ENCODE measurements at places on chromosomes 6 and 20. TPM values are rescaled to one million over a fixed set of nuclear protein-coding genes. Genes with fewer than 3 reads are reported as not detected.

BNIP5 gene
- total RNA-seq: not detected

NOTCH4 gene
- 0.73 TPM for total RNA-seq

FNDC1 gene
- 0.02 TPM for total RNA-seq

PSORS1C1 gene
- total RNA-seq: 0.26 TPM

OOEP gene
- not detected for total RNA-seq

BEND6 gene
- not detected for total RNA-seq

DOK5 gene
- total RNA-seq: 27.7 TPM

SOX12 gene
- 7.4 TPM for total RNA-seq

All from activated T-helper 1 cell treated with anti-CD3 and anti-CD28 coated beads, Interleukin-12 subunit alpha, Interleukin-12 subunit beta, Interleukin-2, Interleukin-4 antibody, amounts not matched to agents 30 ng/mL and 10 ng/mL and 1 ng/mL, durations not matched to agents 14 hours and 24 hours and 36 hours (primary cell).